Stimulated activated CD4-positive, alpha-beta T cell treated with anti-CD3 and anti-CD28 coated beads, Interleukin-4, amount 100 ng/mL, for 1 hour (primary cell): ENCODE measurements at places on chromosomes 16 and 17.
A peak's percentile ranks its signal among the peaks of the same experiment; 100 is the strongest.

DNA sequence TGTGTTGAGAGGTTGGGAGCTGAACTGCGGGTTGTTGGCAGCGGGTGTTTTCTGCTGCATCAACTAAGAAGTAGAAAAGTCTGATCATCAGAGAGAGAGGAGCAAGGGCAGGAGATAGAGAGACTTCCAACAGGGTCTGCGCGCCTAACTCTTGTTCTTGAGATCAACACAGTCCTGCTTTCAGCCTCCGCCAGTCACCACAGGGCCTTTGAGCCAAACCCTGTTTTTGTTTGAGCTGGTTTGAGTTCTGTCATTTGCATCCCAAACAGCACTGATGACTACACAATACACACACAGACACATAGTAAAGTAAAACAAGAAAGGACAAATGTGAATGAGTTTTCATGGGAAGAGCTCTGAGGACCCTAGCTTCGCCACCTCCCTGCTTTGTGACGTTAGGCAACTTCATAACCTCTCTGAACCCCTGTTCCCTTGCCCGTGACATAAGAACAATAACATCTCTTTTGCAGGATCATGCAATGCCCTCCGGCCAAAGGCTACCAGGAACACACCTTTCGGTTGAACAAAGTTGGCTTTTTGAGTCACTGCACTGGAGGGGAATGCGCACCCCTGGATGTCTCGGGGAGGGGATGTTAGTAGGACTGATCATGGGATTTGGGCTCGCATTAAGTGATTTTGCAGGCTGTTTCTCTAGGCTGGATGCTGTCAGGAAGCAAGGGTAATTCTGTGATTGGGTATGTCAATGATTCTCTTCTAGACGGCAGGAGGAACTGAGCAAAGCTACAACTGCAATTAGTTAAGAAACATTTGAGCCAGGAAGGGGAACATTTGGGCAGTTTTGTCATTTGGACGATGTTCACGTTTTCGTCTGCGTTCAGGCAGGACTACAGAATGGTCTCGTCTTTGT, 92.3 kb downstream of the C16orf78 start:
- DNase-seq: no peak

- peak; percentile 44 for DNase-seq
These were observed 919 bp downstream of the N4BP1 start for GRCh38 chr16:48608871-48609651.

- DNase-seq: no peak
These were observed 544.9 kb downstream of the TOX3 start for GRCh38 chr16:52002026-52002425.

- DNase-seq: no peak
These were observed 59.6 kb downstream of the ABAT start for GRCh38 chr16:8733849-8734540.

- peak; percentile 7 for DNase-seq
These were observed 1.6 kb downstream of the HEATR3 start for GRCh38 chr16:50067290-50067853.

DNA sequence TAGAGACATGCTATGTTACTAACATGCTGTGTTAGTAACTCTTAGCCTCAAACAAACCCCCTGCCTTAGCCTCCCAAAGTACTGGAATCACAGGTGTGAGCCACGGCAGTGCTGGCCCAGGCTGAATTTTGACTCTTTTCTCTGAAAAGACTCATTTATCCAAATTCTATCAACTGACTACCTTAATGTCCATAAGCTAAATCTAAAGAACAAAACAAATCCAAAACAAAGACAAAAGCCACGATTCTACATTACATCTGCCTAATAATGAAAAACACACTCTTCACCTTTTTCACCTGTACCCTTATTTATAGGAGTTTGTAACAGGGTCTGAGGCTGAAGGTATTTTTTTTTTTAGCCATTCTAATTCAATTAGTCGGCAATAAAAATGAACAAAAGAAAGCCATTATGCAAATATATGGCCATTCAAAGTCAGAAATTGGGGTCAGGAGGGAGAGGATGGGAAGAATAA, 432.5 kb downstream of the RBFOX1 start:
- no peak for DNase-seq

DNA sequence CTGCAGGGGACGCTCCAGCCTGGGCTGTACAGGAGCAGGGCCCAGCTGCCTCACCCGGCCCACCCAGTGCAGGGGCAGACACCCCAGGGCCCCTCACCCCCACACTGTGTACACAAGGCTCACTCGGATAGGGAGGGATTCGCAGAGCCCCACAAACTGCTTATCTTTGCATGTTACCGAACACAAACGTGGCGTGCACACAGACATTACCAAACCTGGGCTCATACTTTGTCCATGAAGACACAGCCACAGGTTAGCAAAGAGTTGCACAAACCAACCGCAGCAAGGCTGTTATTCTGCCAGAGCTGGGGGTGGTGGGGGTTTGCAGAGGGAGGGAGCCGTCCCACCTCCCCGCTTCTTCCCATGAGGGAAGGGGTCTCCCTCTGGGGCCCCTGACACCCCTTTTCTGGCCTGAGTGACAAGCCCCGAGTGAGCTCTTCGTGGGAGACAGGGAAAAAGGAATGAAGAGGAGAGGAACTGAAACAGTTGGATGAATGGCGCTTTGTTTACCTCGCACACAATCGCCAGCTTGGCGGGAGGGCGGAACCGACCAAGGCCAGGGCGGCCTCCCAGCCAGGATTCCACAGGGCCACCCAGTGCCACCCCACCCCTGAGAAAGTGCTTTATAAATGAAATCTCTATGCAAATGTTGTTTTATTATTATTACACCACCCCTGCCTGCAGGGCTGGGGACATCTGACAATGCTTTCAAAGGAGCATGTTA, 434 bp upstream of the CPSF4L start:
- no peak for DNase-seq

GRCh38 chr17:76714822-76715495, 4.2 kb upstream of the MXRA7 start:
- DNase-seq: peak; percentile 79

DNA sequence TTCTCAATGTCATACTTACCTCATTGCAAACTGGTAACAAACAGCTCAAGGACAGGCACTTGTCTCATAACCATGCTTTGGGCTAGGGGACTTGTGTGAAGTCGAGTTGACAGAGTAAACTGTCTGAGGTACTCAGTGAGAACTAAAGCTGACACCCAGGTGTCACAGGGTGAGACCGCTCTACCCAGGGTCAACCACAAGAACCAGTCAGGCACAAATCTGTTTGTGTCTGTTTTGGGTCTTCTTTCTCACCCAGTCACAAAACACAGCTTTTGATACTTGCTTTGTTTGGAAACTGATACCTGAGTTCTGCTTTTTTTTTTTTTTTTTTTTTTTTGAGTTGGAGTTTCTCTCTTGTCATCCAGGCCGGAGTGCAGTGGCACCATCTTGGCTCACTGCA, 161.1 kb downstream of the STX8 start:
- no peak for DNase-seq

GRCh38 chr17:65374966-65375365, 186.5 kb downstream of the AXIN2 start:
- DNase-seq: no peak

DNA sequence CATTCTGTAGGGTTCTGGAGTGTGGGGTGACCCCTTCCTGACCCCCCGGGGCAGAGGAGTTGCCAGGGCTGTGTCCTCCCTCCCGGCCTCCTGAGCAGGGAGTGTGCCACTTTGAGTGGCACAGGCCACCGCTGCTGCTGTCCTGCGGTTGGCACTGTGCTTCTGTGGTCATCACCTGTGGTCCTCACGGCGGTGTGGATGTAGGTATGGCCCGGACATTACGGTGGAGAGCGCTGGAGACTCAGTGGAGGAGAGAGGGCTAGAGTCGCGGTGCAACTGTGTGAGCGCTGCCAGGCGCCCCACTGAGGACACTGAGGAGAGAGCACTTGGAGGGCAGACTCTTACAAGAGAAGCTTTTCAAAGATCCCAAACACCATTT, 39.1 kb downstream of the PGS1 start:
- DNase-seq: no peak

- no peak for DNase-seq
These were observed 6.6 kb upstream of the VASN start for GRCh38 chr16:4365014-4365406.

DNA sequence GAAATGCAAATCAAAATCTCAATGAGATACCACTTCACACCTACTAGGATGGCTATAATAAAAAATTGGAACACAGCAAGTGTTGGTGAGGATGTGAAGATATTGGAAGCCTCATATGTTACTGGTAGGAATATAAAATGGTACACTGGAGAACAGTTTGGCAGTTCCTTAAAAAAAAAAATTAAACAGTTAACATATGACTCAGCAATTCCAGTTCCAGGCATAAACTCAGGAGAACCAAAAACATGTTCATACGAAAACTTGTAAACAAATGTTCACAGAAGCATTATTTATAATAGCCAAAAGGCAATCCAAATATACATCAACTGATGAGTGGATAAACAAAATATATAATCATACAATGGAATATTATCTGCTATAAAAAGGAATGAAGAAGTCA, 28.2 kb downstream of the ZNF652 start:
- no peak for DNase-seq

- DNase-seq: no peak
These were observed 10.3 kb upstream of the ABCC12 start for GRCh38 chr16:48165961-48166578.

- no peak for DNase-seq
These were observed 86.8 kb upstream of the WSB1 start for GRCh38 chr17:27207073-27207513.

- no peak for DNase-seq
These were observed 14.4 kb downstream of the EPOP start for GRCh38 chr17:38660097-38661025.

DNA sequence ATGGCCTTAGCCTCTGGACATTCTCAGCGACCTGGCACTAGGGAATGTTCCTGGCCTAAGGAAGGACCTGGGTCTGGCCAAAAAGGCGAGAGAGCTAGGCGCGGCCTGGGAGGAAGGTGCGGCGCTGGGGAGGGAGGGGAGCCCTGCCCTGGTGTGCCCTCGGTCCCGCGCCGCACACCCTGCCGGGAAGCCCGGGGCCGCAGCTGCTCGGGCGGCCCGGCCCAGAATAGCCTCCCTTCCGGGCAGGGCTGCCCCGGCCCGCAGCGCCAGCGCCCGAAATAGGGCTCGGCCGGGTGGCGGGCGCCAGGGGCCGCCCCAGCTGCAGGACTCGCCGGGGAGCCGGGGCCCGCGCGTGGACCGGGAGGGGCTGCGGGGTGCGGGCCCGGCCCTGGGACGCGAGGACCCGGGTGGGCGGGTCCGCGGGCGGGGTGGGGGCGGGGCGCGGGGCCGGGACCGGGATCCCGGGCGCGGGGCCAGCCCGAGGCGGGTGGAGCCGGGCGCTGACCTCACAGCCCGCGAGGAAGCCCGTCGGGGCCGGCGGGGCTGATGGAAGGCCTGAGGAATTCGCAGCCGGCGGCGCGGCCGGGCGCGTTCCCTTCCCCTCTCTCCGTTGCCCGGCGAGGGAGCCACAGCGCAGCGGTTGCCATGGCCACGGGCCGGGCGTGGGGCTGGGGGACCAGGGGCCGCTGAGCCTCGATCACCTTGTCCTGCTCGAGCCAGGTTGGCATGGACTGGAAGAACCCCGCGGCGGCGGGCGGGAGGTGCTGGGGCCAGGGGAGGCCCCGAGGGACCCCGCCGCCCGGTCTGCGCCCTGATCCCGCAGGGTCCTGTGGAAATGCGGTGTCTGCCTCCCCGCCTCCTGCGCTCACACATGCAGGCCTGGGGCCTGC, 18.1 kb downstream of the SOCS3 start:
- no peak for DNase-seq

- no peak for DNase-seq
These were observed 1.9 kb upstream of the GGT6 start for GRCh38 chr17:4562015-4562969.

GRCh38 chr17:81371910-81372760, 23.1 kb upstream of the BAHCC1 start:
- DNase-seq: no peak

- no peak for DNase-seq
These were observed 208.3 kb upstream of the PMFBP1 start for GRCh38 chr16:72380283-72380682.

- no peak for DNase-seq
These were observed 67.6 kb upstream of the RBBP6 start for GRCh38 chr16:24471561-24472350.

GRCh38 chr17:57292091-57292490, 35.8 kb downstream of the MSI2 start:
- no peak for DNase-seq
